Temporal lobe (tissue), 4 donors: ENCODE measurements at places on chromosomes 4 and X. TPM values are rescaled to one million over a fixed set of nuclear protein-coding genes. Genes with fewer than 3 reads are reported as not detected.

The GABRG1 gene
- 21.9 TPM for total RNA-seq

The GNRHR gene
- total RNA-seq, result under 0.01 TPM

The UGT2A2 gene
- total RNA-seq, result not detected

The HTN3 gene
- not detected for total RNA-seq

The HTR2C gene
- 1.5 TPM for total RNA-seq

The MAGEE2 gene
- total RNA-seq, result 3.2 TPM

The TMEM150C gene
- total RNA-seq, result 66.9 TPM

The ACE2 gene
- 0.49 TPM for total RNA-seq

The UGT2B15 gene
- not detected for total RNA-seq

The PSAPL1 gene
- under 0.01 TPM for total RNA-seq

The PCYT1B gene
- 21.1 TPM for total RNA-seq

The HAUS3 gene
- 27.0 TPM for total RNA-seq

The AFM gene
- total RNA-seq, result not detected
